ENCODE measurements at places on chromosomes 7 and 10.

DNA sequence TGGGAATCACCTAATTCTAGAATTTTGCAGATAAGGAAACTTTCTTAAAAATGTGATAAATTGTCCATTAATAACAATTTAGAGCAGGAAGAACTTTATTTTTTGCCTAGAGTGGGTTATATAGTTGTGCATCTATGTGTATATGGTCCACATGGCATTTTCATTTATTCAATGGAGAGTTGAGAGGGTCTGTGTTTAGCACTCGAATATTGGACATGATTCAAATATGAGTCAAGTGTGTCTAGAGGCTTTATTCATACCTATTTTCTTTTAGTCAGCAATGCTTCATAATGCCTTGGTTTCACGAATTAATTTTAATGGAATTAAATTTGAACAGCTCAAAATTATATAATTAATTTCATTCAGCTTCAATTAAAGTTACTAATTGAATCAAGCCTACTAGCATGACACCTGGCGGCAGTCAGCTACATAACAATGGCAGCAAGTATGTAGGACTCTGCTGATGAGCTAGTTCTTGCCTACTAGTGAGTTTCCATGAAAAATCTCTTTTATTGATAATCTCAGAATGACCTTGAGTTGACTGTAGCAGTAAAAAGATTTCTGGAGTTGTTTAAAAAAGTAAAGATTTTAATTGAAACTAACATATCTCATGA lies 17.7 kb downstream of the MDFIC start:
- DNase-seq: no peak

DNA sequence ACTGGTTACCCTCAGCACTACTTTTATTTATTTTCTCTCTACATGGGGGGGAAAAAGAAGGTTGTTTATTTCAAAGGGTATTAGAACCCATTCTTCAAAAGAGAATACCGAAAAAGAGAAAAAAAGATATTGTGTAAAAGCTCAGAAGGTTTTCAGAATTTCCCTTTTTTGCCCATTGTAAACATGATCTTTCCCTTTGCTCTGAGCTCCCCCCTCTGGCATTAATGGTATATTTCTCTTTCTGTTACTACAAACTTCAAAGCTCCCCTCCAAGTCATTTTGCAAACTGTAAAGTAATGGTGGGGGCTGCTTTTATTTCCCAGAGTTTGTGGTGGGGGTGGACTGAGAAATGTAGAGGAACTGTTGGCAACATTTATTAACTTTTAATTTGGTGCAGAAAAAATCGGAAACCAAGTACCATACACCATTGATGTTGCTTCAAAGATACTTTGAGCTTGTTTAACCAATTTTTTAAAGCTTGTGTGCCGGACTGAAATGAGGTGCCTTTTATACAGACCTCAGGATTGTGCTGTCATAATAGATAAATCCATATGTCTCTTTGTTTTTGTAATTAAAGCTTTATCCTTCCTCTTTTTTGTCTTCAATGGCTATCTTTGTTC lies 181.5 kb downstream of the EXOC4 start:
- DNase-seq: no peak

- no peak for DNase-seq
Measured at GRCh38 chr7:33725111-33726025, 180.0 kb upstream of the BMPER start.

GRCh38 chr7:66939325-66939724 lies 18.3 kb downstream of the TMEM248 start:
- DNase-seq: no peak

DNA sequence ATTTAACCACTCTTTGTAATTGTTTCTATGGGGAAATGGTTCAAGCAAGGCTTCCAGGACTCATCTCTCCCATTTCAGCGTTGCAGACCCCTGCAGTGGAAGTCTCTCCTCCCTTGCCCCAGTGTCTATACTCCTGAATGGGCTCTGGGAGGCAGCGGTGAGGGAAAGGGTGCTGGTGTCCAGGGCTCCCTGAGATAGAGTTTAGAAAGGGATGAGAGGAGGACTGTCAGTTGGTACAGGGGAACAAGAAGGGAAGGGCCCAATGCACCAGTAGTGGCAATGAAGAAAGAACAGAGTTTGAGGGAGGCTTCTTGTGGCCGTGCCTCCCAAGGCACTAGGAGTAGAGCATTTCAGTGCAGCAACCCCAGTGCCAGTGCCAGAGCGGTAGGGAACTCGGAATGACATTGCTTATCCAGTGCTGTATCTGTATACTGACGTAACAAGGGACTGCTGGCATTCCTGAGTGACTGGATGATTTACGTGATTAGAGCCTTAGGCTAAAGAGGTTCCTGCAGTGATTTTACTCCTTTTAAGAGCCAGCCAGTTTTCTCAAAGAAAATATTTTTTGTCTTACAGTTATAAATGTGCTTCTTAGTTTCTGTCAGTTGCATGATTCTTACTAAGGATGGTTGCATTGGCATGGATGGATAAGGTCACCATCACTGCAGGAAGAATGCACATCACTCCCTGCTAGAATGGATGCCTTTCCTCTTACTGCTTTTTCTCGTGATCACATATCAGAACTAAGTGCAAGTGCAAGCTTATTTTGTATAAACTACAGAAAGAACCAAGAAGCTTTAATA lies 28.0 kb downstream of the PRPF18 start:
- no peak for DNase-seq

DNA sequence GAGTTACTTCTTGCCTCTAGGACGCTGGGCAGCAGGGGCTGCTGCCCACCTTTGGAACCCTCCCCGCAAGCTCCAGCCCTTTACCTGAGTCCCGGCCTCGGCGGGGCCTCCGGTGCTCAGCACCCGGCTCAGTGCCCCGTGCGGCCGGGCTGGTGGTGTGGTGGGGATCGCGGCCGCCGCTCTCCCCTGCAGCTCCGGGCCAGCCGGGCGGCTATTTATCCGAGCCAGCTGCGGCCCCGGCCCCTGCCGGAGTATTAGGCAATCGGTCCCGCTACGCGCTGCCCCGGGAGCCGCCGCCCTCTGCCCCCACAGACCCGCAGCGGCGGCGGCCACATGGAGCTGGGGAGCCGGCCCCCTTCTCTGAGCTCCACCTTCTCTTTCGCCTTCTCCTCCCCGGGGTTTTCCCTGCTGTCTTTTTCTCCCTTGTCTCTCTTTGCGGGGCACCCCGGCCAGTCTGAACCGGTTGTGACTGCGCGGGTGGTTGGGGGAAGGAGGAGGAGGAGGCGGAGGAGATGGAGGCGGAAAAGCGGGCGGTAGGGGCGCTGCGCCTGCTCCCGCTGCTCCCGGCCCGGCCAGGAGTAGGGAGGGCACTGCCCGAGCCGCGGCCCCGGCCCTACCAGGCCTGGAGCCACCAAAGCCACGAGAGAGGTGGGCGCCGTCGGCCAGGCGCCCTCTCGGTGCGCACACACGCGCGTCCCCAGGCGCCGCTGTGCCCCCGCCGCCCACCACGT lies at the start of gene SLC16A9:
TSS of gene SLC16A9 (minus strand) at position 456 of the 731 bp plus-strand sequence. CDS start 25,559 bp downstream, outside the sequence.
- DNase-seq: peak; percentile 63

DNA sequence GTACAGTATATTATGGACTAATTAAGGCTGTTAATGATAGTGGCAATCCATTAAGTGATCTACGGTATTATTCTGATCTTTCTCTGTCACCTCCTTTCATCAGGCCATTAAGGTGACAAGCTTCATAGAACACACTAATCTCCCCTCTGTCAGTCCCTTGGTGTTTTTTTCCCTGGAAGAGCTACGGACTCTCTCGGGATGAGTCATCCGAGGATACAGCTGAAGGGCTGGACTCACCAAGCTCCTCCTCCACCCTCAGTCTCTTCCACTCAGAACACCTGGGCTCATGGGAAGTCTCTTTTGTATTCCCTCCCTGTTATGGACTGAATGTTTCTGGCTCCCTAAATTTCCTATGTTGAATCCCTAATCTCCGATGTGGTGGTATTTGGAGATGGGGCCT lies 69.8 kb upstream of the PLXNA4 start:
- no peak for DNase-seq

DNA sequence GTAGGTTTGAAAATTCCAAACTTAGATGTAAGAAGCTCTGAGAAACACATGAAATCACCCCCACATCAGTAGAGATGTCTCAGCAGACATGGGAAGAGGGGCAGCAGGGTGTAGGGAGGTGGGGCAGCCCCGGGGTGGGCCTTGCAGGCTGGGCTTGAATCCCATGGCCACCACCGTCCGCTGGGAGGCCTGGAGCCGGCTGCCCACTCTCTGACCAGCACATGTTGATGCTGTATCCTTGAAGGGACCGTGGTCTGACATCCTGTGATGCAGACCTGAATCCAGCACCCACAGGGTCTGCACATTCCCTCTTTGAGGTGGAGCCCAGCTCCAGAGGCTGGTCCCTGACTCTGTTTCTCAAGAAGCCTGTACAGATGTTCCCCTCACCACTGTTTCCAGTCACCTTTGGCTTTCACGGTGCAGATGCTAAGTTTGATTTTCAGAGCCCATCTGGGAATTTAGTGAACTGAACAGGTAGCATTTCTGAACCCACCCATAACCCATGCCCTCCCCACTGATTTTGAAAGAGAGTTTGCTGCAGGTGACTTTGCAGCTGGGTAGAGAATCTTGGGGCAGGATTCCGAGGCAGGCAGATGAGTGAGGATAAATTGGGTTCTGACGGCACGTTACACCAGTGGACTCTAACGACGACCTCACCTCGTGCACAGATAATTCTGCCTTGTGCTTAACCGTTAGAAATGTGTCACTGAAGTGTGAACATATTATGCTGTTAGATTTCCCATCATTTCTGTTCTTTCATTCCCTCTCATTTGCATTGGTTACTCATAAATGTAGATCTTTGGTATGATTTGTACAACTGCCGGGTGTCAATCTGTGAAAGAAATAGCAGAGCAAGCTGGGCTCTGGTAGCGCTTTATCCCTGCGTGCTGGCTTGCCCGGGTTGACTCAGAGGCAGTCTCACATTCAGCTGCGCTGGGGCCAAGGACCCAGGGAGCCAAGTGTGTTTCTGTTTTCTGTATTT lies 45.7 kb downstream of the IKZF1 start:
- peak; percentile 81 for DNase-seq

GRCh38 chr7:45701701-45702510 lies 127.7 kb downstream of the ADCY1 start:
- DNase-seq: no peak

DNA sequence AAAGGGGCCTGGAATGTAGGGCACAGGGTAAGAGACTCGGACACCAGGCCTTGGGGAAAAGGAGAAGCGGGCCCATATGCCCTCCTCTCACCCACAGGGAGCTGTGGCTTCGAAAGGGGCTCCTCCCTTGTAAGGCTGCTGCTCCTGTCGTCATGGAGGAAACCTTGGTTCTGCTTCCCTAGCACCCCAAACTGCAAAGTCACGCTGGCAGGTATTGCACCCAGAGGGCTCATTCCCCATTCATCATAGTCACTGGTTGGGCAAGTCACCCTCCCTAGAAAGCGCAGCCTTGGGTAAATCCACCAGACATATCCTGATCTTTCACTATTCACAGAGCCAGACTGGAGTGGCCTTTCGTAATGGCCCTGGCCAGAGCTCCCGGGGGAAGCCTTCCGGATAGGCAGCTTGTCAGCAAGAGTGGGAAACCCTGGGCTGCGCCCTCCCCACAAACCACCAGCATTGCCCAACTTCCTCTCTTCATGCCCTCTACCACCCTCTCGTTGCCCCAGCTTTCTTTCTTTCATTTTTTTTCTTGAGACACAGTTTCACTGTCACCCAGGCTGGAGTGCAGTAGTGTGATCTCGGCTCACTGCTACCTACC lies 121.0 kb downstream of the HIP1 start:
- DNase-seq: peak; percentile 65

GRCh38 chr7:6167587-6168476 lies 104.6 kb downstream of the CYTH3 start:
- no peak for DNase-seq

GRCh38 chr7:47039904-47040303 lies 542.0 kb downstream of the TNS3 start:
- no peak for DNase-seq

DNA sequence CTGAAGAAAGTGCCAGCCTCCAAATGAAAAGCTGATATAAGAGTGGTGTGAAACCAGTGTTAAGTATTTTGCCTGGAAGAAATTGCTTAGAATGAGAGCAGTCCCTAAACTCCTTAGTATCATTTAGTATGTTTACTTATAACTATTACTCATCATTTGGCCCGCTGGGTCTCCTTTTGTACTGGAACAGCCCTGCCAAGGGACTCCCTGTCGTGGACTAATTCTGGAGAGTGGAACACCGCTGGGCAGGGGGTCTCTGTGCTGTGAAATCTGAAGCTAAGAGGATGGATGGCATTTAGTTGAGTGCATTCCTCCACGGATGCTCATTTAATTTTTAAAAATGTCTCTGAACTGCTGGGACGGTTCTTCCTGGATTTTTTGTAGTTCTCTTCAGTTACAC lies 889.9 kb upstream of the C7orf33 start:
- DNase-seq: no peak

DNA sequence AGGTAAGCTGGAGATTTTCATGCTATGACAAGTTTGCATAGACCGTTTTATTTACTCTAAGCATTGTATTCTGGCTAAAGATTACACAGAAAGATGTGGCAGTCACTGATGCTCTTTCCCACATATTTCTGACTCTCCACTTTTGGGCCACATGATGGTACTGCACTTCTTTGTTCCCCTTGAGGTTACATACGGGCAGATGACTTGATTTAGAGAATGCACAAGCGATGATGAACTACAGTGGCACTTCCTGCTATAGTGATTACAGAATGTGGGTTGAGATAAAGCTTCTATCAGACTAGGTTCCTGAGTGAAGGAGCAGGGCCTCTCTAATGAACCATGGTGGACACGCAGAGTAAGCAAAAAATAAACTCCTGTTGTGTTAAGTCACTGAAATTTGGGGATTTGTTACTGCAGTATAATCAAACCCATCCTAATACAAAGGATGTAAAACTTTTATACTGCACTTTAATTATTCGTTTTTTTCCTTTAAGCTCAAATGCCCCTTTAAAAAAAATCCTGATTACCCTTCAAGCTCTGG lies 177.9 kb downstream of the TAX1BP1 start:
- DNase-seq: no peak

DNA sequence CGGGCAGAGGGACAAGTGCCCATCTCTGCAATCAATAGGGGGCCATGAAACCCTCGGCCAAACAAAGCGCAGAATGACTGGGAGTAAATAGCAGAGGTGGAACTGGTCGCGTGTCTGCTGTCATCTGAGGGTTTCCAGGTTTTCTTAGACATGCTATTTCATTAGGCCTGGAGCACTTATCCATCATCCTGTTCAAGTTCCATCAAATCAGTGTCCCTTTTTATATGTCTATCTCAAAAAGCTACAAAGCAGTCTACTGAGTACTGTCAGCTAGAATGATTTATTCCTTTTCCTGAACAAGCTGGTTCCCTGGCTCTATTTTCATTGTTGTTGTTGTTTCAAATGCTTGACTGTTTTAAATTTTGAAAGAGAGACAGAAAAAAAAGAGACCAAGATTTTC lies 590.5 kb downstream of the PARD3 start:
- DNase-seq: no peak

GRCh38 chr7:17299483-17299991 lies 1.1 kb downstream of the AHR start:
- DNase-seq: peak; percentile 7

GRCh38 chr7:71710442-71710841 lies 578.5 kb downstream of the GALNT17 start:
- no peak for DNase-seq

DNA sequence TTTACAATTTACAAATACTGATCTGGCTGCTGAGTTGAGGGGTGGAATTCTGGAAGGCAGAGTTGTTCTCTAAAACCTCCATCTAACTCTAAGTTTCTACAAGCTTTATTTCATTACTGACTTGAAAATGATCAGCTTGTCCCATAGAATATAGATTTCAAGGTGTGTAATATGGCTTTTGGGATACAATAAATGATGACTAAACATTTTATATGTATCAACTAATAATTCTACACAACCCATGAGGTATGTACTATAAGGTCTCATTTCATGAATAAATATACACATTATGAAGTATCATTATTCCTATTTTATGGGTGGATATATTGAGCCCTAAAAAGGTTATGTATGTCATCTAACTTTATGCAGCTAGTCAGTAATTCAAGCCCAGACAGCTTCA lies 1214.3 kb upstream of the SORCS1 start:
- no peak for DNase-seq
